Psoas muscle (tissue), 8 donors: ENCODE measurements at places on chromosomes 4 and X. TPM values are rescaled to one million over a fixed set of nuclear protein-coding genes. Genes with fewer than 3 reads are reported as not detected.

GRCh38 chrX:118552121-118552900 is 56.7 kb downstream of the DOCK11 start:
- DNase-seq, result no peak

GRCh38 chrX:103540145-103540544 is 20.9 kb upstream of the RAB40A start:
- no peak for DNase-seq

DNA sequence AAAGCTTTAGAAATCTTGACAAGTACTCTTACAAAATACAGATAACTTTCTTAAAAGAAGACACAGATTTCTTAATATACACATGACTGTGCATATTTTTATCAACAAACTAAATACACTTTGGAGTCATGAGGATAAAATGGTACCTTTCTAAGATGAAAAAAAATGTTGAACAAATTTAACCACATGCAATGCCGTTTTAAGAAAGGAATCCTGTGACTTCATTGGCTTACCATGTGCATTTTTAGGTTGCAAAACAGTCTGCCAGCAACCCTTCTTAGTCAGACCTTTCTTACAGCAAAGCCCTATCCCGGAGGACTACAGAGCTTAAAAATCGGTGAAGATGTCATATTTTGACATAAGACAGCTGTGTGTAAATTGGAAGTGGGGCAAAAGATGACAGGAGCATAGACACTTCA is 51.7 kb downstream of the GASK1B start:
- no peak for DNase-seq

DNA sequence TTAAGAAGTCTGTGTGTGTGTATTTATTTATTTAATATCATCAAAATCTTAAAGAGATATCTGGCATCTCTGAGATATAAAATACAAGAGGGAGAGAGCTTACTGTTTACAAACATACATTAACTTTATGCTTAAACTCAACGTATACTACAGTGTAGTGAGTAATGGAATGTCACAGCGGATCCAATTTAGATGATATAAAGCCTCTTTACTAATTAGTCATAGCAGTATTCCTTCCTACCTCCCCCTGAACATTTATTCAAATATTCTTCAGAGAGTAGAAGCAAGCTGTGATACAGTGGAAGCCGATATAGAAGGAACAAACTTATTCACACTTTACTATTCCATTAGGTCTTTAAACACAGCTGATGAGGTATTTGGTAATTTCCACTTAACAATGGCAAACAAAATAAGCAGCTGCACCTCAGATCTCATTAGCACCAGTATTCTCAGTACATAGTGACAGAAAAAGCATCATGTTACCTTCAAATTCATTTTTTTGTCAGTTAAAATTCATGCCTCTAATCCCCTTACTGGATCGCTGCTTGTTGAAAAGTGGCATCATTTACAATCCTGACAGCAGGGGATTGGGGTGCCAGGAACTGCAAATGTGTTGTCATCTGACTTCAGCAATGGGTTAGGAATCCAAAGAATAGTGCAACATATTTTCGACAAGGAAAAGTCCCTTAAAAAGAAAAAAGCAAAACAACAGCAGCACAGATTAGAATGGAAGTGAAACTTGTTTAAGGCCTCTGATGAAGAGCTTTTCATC is 658.7 kb upstream of the EPHA5 start:
- no peak for DNase-seq

DNA sequence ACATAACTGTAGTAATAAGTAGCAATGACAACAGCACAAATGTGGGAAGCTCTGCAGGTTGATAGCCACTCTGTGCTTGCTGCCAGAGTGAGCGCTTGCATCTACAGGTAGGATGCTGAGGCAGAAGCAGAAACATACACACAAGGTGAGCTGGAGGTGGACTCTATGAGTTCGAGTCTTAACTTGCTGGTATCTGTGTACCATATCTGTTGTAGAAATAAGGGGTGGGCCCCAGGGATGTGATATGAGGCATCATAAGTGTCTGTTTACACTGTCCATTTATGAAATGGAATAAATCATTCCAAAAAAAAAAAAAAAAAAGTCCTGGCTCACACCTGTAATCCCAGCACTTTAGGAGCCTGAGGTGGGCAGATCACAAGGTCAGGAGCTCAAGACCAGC is 32.8 kb upstream of the EIF4E start:
- DNase-seq, result no peak

DNA sequence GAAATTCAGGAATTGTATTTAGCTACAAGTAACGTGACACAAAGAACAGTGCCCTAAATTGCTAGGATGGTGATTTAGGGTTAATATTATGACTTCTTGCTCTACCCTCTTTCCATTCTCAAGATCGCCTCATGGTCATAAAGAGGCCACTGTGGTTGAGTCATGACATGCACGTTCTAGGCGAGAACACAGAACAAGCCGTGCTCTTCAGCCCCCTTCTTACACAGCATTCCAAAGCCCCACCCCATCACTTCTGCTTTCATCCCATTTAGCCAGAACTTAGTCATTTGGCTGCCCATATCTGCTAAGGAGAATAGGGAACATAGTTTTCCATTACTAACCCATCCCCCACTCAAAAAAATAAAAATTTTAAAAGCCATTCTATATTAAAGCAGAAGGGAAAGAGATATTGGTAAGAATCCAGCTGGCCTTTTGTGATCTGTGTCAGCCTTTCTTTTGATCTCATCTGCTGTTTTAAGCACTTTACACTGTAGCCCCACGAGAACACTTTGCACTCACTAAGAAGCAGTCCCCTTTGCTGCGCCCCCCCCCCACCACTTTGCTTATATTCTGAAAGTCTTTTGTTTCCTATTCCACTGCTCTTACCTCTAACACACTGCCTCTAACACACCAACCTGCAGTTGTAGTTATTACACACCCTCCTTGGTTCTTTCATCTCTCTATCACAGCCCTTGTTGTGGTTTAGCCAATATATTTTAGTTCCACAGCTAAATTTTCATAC is 28.4 kb downstream of the NPNT start:
- DNase-seq, result no peak

GRCh38 chr4:133996431-133997121 is 205.0 kb downstream of the PABPC4L start:
- no peak for DNase-seq

- no peak for DNase-seq
Measured at GRCh38 chr4:87423317-87424098, 1.1 kb downstream of the NUDT9 start.

GRCh38 chr4:47109379-47109778 is 78.0 kb downstream of the GABRB1 start:
- no peak for DNase-seq

DNA sequence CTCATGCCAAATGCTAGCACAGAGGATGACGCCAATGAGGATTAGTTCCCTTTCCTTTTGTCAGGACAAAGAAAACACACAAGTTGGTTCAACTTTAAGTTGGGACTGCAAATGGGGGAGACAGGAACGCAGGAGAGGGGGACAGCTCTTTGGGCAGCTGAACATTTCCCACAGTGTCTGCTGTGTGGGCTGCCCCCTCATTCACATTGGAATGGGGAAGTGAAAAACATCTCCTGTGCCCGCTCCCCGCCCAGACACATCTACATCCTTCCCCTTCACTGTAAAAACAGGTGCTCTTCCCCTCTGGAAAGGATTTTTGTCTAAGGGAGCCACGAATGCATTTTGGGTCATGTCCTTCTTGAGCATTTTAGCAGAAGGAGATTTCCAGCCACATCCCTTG is 44.5 kb upstream of the TBC1D9 start:
- DNase-seq, result no peak

DNA sequence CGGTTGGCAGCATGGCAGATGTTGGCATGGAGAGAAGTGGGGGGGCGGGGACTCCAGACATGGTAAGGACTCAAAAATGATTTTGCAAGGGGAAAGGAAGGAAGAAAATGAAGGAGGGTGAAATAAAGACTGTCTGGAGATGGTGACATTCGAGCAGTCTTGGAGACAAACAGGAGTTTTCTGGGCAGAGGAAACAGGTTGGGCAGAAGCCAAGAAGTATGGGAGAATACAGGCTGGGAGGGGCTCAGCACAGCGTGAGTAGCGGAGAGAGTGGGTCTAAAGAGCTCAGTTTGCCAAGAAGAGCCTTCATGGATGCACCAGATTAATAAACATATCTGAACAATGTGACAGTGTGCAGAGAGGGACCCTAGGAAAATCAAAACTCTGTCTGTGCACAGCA is 13.3 kb upstream of the CRMP1 start:
- DNase-seq, result no peak

DNA sequence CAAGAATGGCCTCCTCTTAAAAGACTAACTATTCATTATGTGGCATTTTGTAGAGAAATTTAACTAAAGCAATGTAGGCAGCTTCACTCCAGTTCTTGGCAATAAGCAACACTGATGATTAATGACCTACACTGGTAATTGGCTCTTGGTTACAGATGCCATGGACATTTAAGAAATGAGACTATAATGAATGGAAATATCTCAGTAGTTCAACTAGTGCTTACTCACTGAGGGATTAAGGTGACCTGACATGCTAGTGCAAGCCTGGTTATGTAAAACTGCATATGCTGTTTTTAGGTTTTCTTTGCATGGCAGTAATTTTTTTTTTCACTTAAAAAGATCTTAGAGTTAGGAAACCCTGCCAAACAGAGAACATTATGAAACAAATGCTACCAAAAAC is 152.7 kb upstream of the AADAT start:
- no peak for DNase-seq

DNA sequence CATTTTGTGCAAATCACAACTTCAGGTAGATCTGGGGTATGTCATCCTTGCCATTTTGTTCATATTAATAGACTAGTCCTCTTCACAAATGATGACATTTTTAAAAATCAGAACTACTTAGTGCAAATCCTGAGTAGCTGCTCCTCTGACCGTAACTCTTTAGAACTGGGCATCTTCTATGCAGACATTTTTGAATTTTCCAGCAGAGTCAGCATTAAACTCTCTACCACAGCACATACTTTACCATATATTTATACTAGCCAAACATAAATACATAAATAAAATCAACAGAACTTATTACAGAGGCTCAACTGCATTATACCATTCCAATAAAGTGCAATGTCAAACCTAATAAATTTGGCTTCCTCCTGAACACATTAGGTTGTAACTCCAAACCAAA is 4.5 kb upstream of the SLITRK2 start:
- no peak for DNase-seq

TLR6 gene
- 0.31 TPM for polyA plus RNA-seq

RHOXF2 gene
- polyA plus RNA-seq, result not detected

EDNRA gene
- polyA plus RNA-seq, result 0.87 TPM

SSX2 gene
- polyA plus RNA-seq, result not detected

FANCB gene
- 0.40 TPM for polyA plus RNA-seq

SCRG1 gene
- polyA plus RNA-seq, result 0.01 TPM

SMIM10L2A gene
- polyA plus RNA-seq, result 0.17 TPM

CXCL5 gene
- polyA plus RNA-seq, result 0.08 TPM

SETD7 gene
- 70.1 TPM for polyA plus RNA-seq

MUC7 gene
- not detected for polyA plus RNA-seq
